ENCODE measurements at places on chromosomes 4 and X.

DNA sequence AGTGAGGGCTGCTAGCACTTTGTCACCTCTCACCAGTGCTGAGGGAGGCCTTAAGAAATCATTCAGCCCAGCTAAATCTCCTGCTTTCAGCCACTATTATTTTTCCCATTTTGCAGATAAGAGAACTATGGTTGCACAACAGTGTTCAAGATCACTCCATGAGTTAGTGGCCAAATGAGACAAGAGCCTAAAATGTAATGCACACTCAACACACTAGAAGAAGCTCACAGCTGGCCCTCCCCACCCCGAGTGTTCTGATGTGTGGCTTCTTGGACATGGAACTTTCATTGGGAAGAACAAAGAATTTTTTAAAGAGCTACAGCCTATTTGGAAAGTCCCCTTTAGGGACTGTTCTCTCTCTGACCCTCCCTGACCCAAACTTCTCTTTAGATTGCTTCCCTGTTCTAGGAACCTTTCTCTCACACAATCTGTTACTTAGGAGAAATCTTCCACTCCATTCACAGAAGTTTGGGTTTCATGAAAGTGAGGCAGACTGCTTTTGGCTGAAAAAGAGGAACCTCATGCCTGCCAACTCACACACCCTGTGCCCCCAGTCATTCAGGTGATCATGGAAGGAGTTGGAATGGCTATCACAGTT is 44.0 kb upstream of the CT47C1 start:
- no peak for DNase-seq

DNA sequence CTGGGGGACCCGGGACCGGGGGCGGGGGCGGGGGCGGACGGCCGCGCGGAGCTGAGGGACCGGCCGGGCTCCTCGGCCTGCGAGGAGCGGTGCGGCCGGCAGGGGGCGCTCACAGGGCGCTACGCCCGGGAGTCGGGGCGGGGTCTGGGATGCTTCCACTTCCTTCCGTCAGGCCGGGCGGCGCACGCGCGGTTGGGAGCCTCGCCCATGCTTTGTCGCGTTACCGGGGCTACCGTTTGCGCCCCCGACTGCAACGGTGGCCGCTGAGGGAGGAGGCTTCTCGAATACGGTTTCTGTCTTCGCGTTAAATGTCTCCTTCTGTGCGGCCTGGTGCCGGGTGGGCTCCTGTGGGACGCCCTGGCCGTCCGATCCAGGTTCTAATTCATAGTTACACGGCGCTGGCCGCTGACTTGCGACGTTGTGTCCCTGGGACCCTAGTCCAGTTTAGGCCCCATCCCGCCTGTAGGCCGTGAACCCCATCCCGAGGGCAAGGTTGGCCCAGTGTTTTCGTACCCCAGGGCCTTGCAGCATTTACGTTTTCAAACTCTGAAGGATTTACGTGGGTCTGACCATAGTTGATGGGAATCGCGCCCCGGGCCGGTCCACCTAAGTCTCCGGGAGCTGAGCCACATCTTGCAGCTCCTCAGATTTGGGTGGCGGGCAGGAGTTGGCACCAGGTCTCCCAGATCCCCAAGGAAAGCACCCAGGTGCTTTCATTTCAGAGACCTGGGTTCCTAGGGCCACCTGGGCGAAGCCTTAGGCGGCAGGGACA is 549 bp downstream of the MSL3 start:
- DNase-seq, result peak; percentile 81

- DNase-seq, result no peak
Measured at GRCh38 chr4:4514786-4515185, 27.1 kb downstream of the STX18 start.

- no peak for DNase-seq
Measured at GRCh38 chr4:86015412-86016350, 344.2 kb downstream of the MAPK10 start.

- DNase-seq, result no peak
Measured at GRCh38 chr4:114149-114548, 10.2 kb upstream of the ZNF718 start.

GRCh38 chr4:39732728-39733127 is 34.8 kb downstream of the UBE2K start:
- DNase-seq, result no peak

DNA sequence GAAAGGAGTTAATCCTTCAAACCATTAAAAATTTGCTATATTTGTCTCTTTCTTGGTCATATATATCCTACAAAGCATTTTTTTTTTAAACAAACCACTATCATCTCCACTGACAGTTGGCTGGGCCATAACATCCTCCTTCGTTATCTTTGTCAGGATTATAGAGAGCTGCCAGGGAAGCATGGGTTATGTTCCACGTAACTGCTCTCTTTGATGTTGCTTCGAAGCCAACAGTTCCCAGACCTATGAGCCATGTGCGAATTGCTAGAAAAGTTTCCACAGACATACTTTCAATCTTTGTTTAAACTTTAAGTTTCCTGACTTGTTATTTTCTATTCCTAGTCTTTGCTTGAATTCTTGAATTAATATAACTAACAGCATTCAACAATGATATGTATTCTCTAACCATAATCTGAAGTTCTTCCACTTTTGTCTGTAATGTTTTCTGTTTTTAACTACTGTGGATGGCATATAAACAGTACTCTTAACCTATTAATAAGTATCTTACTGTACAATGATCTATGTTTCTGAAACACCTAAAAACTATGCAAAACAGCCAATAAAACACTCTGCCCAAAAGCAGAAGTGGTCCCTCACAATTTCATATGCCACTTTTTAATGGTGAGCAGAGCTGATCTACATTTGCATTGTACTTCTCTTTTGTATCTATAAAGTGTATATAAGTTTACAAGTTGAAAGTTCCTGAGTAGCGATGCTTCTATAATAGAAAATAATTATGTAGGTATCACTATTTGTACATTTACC is 37.9 kb downstream of the EREG start:
- DNase-seq, result no peak

DNA sequence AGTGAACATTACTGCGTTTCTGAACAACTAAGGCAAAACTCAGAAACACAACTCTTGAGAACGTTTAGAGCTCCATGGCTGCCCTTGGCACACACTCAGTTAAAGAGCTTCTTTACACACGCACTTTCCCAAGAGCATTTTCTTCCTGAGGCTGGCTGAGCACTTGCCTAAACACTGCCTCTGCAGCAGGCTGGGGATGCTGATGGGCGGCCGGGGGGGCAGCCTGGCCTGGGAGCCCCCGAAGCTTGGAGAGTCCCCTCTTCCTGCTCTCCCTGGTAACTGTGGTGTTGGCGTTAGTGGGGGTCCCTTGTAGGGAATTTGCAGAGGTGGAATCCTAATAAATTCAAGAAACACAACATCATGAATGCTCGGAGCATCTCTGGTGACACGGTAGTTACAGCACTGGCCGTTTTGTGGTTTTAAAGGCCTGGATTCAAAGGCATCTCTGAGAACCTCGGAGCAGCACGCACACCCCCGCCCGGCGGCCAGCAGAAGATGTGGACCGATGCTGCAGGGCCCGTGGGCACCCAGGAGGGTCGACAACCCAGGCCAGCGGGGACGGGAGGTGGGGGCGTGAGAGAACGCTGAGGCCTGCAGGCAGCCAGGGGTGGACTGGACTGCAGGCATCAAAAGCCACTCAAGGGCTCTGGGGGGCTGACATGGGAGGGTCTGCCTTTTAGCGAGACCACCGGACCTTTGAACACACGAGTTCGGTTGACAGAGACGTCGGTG is 45.4 kb downstream of the FGFRL1 start:
- no peak for DNase-seq

DNA sequence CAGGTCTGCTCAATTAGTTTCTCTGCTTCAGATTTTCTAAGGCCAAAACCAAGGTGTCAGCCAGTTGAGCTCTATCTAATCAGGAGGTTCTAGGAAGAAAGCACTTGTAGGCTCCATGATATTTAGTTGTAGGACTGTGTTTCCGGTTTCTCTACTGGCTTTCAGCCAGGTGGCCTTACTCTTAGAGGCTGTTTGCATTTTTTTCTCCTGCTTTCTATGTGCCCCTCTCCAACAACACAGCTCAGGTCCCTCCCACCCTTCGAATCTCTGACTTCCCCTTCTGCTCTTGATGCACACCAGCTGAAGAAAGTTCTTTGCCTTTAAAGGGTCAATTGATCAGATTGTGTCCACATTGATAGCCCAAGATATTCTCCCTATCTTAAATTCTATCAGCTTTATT is 245.2 kb downstream of the RAB28 start:
- DNase-seq, result no peak

GRCh38 chr4:84319124-84319523 is 180.0 kb downstream of the NKX6-1 start:
- no peak for DNase-seq

DNA sequence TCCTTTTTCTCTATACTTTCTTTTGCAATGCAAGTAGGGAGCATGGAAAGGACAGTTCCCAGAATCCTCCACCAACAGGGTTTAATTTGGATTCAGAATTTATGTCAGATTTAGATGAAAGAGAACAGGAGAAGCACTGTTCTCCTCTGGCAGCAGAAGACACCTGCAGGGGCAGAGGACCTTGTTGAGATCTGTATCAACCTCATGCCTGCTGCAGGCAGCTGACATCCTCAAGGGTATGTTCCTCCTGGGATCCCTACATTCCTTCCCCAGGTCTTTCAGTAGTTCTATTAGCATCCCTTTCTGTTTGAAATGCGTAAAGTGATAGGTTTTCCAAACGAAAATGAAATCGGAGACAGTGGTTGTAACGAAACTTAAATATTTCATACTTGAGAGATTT is 10.6 kb upstream of the GUCY1A1 start:
- no peak for DNase-seq
